ENCODE measurements at places on chromosomes 3 and 15.

DNA sequence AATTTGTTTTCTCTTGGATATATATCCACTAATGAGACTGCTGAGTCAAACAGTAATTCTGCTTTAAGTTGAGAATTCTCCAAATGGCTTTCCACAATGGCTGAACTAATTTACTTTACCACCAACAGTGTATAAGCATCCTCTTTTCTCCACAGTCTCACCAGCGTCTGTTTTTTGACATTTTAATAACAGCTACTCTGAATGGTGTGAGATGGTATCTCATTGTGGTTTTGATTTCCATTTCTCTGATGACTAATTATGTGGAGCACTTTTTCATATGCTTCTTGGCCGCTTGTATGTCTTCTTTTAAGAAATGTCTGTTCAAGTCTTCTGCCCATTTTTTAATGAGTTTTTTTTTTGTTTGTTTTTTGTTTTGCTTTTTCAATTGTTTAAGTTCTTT, 206.2 kb downstream of the CTNNB1 start:
- no peak for DNase-seq

DNA sequence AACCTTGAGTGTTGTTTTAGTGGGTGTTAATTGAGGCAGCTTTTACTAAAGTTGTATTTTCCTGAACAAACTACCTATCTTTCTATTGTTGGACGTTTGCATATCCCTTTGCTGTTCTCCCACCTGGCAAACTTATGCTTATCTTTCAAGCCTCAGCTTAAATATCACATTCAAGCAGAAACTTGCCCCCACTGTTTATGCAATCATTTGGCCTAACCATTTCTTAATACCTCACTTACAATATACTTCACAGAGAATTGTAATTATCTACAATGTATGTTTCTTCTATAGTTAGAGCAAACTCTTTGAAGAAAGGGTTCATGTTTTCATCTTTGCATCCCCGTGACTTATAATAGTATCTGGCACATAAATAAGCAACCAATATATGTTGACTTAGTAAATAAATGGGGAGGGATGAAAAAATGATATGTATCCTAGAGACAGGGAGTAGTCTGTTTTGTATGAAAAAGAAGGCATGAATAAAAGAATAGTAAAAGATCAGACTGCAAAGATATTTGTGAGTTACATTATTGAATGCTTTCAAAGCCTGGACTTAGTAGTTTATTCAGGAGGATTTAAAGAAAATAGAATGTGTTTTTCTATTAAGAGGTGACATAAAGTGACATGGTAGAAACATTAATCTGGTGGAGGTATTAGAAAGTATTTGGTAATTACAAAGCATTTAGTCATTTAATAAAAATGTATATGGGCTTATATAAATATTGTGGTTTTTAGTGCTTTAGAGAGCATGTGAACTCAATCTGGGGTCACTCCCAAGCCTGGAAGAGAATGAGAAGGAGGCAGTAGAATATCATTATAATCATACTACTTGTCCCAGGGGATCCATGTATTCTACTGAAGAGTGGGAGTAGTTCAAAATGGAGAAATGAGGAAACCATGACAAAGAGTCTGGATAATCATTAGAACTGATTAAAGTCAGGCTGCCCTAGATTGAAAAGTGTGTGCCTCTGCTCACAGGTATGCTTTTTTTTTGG, 60.0 kb upstream of the DCBLD2 start:
- peak; percentile 12 for DNase-seq

- no peak for DNase-seq
These were observed 58.6 kb upstream of the TPM1 start for GRCh38 chr15:62983956-62984355.

DNA sequence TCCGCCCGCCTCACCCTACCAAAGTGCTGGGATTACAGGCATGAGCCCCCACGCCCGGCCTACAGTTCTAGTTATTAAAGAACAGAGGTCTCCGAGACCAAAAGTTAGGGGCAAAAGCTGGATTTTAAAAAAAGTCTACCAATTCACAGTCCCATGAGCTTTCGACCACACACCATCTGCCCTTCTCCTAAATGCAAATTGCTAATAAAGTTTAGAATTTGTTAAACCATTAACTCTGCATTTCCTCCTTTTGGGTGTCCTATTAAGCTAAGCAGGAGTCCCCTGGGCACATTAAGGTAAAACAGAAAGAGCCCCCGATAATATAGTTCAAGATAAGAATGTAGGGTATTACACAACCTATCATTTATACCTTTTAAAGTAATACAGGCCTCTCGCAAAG, 322.7 kb downstream of the FOXP1 start:
- DNase-seq: no peak

GRCh38 chr3:134799393-134799792, 4.3 kb downstream of the EPHB1 start:
- peak; percentile 75 for DNase-seq

GRCh38 chr3:128367761-128368160, 98.9 kb downstream of the DNAJB8 start:
- peak; percentile 43 for DNase-seq

DNA sequence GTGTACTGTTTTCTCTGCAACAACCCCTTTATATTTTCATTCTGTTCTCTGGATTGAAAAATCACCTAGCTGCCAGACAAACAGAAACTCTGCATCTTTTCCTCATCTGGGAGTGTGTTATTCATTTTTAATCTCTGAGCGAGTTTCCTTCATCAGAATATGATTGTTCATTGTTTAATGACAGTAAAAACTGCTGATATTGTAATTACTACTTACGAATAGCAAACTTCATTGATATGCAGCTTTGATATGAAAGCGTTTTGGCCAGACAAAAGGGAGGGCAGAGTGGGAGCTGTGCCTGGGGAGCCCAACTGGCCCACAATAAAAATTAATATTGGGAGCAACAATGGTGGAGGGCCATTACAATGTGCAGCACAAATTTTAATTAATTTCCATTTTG, 132.7 kb upstream of the SKOR1 start:
- no peak for DNase-seq

- peak; percentile 50 for DNase-seq
These were observed 11.5 kb upstream of the PARP14 start for GRCh38 chr3:122668930-122669730.

GRCh38 chr3:38823186-38823585, 7.2 kb upstream of the SCN10A start:
- DNase-seq: no peak

GRCh38 chr3:126664591-126665214, 9.8 kb upstream of the TXNRD3 start:
- peak; percentile 34 for DNase-seq

GRCh38 chr15:57460208-57460816, 84.0 kb downstream of the CGNL1 start:
- no peak for DNase-seq

- no peak for DNase-seq
These were observed 130.9 kb downstream of the POLQ start for GRCh38 chr3:121414924-121415323.

- peak; percentile 73 for DNase-seq
These were observed 76.0 kb downstream of the ZNF609 start for GRCh38 chr15:64536244-64536836.

Measured in AG20443 (cell line).